Activated naive CD8-positive, alpha-beta T cell treated with anti-CD3 and anti-CD28 coated beads, Interleukin-2, amount 50 U/mL, for 24 hours (primary cell): ENCODE measurements at places on chromosomes 7 and 10.

- no peak for DNase-seq
These were observed 4.9 kb downstream of the ARMC3 start for GRCh38 chr10:22932626-22933370.

DNA sequence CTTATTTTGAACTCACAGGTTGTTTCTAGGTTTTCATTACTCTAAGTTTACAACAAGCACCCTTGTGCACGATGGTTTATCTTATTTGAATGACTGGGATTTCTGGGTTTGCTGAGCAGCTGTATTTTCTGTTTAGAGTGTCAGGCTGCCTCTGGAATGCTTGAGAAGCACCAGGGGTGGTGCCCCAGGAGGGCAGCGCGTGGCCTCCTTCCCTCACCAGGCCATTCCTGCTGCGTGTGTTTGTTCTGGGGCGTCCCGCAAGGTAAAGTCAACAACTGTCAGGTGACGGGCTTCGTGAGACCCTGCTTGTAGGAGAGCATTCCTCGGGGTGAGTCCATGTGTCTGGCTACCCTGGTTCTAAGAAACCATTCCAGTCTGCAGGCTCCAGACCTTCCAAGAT lies 54.9 kb downstream of the FAM171A1 start:
- no peak for DNase-seq

- no peak for DNase-seq
These were observed 59.5 kb upstream of the PDLIM1 start for GRCh38 chr10:95350219-95350829.

- DNase-seq = no peak
These were observed 62.4 kb upstream of the WNT16 start for GRCh38 chr7:121266307-121266894.

DNA sequence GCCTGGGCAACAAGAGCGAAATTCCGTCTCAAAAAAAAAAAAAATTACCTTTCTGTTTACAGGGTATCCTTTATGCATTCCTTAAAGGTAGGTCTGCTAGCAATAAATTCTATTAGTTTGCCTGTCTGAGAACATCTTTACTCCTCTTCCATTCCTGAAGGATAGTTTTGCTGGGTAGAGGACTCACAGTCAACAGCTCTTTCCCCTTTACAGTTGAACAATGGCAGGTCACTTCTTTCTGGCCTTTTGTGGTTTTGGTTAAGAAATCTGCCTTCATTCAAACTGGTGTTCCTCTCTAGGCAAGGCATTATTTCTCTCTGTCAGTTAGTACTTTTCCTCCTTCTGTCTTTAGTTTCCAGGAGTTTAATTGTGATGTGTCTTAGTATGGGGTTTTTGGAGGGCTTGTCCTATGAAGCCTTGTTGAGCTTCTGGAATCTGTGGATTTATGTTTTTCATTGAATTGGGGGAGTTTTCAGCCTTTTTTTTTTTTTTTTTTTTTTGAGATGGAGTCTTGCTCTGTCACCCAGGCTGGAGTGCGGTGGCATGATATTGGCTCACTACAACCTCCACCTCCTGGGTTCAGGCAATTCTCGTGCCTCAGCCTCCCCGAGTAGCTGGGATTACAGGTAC lies 4.8 kb upstream of the DNAAF5 start:
- no peak for DNase-seq

- no peak for DNase-seq
These were observed 61.8 kb downstream of the FGFR2 start for GRCh38 chr10:121536310-121536913.

DNA sequence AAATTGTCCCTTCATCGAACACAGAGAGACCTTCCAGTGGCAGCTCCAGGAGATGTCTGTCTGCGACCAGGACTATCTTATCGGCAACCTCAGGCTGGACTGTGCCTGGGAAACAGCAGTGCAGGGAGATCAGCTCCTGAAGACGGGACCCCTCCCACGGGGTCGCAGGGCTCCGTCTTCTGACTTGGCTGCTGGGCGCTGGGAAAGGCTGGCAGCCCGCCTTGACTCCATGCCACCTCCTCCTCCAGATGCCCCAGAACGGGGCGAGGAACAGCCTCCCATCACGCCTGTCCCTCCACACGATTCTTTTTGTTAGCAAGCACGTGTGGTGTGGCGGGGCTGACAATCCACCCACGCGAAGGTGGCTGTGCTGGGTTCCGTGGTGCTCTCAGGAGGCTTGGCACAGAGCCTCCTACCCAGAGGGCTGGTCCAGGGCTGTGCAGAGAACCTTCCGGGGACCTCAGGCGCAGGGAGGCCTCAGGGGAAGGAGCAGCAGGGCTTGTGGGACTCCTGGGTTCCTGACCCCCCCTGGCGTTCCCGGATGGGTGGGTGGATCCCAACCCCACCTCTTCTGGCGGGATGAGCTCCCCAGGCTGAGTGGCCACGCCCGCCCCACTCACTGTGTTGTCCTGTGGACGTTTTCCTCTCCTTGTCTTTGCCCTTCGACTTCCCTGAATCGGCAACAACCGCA lies 47.6 kb upstream of the NKX6-2 start:
- no peak for DNase-seq

GRCh38 chr7:91427051-91427450 lies 162.8 kb downstream of the FZD1 start:
- DNase-seq = no peak

DNA sequence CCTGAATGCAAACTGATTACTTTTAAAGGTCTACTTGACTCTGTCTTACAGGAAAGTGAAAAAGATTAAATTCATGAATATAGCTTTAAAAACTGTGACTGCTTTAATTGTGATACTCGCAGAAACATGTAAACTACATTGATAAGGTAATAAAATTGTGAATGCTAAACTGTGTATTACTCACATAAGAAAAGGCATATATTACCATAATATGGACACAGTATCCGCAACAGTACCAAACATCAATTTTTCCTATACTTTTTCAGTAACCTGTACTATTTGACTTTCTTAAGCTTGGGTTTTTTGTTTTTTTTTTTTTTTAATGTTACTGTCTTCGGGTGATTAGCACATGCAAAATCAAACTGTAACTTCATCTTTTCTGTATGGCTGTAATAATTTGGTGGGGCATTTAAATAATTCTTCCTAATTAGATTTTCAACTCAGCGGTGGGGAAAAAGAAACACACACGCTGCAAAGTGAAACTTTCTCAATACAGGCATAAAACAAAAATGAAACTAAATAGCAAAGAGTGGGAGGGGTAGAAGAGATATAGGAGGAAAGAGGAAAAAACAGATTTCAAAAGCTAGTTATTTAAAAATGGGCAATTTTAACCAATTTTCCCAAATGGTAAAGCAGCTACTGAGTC lies 23.2 kb downstream of the NT5C3A start:
- no peak for DNase-seq

DNA sequence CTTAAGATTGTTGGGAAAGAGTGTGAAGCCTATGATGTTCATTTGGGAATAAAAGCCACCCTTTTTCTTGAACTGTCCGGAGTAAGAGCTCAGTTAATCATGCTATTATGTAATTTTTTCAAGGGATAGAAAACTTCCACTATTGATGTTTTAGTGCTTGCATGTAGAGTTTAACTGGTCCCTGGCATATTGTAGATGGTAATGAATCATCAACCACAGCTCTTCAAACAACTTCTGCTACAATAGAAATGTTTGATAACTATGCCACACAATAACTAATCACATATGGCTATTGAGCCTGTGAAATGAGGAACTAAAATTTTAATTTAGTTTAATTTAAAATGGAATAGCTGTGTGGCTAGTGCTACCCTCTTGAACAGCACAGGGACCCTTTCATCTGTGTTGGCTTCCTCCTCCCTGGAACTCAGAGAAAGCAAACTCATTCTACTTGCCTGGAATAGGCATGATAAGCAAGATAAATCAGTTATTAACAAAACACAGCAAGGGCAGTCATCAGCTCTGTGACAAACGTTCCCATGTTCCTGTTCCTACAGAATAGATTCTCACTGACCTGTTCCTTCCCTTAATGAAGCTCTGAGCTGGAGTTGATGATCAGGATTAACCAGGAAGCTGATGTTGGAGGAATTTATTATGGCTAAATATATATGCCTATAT lies 4.9 kb upstream of the SRI start:
- DNase-seq = no peak

DNA sequence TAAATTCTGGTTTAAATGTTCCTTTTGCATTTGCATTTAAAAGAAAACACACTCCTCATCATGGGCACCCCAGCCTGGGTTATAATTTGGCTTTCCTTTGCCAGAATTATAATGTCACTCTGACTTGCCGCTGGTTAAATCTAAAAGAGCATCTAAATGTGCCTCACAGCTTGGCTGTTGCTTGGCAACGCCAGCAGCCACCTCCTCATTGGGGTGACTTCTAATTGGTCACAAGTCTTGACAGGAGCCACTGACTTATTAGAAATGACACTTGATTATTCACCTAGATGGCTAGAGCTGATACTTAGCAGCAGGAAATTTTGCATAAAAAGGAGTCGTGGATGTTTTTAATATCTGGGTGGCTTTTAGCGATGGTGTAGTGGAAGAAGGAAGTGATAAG lies 114.3 kb downstream of the TBXAS1 start:
- DNase-seq = no peak

DNA sequence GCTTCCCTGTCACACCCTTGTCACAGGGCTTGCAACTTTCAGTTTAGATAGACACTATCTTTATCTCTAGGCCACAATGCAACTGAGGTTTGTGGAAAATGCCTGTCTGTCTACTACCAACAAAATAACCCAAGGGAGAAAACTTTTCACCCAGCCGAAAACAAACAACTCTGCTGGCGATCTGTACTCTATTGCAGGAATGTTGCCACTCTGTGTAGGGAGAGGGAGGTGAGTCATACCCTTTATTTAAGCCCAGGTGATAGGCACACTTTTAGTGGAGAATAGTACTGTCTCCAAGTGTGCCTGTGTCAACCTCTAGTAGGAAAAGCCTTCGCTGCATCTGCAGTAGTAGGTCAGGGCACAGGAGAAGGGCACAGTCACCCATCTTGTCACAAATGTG lies 108.3 kb downstream of the SLC25A40 start:
- no peak for DNase-seq

DNA sequence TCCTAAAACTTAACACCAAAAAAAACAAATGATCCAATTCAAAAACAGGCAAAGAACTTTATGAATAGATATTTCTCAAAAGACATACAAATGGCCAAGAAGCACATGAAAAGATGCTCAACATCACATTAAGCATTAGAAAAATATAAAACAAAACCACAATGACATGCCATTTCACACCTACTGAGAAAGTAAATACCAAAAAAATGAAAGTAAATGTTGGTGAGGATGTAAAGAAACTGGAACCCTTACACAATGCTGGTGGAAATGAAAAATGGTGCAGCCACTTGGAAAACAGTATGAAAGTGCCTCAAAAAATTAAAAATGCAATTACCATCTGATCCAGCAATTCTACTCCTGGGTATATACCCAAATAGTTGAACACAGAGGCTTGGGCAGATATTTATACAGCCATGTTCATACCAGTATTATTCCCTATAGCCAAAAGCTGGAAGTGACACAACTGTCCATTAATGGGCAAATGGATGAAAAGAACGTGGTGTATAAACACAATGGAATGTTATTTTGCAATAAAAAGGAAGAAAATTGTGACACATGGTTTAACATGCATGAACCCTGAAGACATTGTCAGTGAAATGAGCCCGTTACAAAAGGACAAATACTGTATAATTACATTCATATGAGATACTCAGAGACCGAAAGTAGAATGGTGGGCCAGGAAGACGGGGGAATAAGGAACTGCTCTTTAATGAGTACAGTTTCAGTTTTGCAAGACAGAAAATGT lies 89.0 kb downstream of the JMJD1C start:
- no peak for DNase-seq

GRCh38 chr10:115164220-115164619 lies 71.1 kb downstream of the ATRNL1 start:
- no peak for DNase-seq

- no peak for DNase-seq
These were observed 52.1 kb upstream of the LMTK2 start for GRCh38 chr7:98054585-98054984.

DNA sequence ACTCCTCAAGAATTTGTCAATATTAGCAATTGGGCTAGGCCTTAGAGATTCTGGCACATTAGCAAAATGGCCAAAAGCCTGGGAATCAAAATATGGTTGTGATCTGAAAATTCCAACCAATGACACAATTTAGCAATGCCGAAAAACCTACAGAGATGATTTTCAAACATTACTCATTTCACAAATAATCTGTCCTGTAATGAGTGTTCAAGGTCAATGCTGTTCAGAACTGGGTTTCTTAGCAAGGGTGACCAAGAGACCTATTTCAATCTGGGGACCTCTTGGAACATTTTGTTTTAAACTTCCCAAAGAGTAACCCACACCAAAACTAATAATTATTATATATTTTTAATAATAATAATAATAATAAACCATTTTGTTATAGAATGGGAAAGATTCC lies 24.1 kb downstream of the ELMO1 start:
- DNase-seq = no peak

DNA sequence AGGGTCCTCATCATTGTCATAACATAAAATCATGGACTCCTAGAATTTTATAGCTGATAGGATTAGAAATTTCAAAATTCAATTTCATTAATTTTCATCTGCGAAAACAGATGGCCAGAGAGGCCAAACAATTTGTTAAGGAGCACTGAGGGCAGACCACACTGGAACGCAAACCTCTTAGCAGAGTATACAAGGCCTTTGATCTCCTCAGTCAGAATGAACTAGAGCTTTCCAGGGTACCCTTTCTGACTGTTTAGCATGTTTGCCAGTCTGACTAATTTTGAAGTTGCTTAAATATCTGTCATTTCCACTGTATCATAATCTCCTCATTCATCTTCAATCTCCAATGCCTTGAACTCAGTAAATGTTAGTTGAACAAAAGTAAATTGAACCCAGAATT lies 41.9 kb upstream of the ATRNL1 start:
- no peak for DNase-seq

- DNase-seq = peak; percentile 32
These were observed 6.0 kb upstream of the PURB start for GRCh38 chr7:44891372-44891771.

GRCh38 chr10:8056871-8057331 lies 2.4 kb downstream of the GATA3 start:
- DNase-seq = peak; percentile 55

- DNase-seq = no peak
These were observed 49.4 kb downstream of the PYROXD2 start for GRCh38 chr10:98365406-98366061.

DNA sequence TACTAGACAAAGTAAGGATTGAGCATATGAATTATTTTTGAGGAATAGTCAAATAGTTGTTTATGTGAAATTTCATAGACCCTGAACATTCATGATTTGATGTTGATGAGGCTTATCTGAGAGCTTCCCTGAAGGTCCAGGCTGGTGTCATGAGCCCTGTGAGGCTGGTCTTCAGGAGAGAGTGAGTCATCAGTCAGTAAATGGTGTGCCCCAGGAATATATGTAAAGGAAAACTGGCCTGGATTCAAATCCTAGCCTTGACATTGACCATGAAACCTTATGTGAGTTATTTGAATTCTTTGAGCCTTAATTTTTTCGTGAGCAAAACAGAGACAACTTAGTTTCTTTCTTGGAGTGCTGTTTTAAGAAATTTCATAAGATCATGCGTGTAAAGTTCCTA lies 6.2 kb downstream of the TMEM236 start:
- no peak for DNase-seq
